NAMALWA (cell line): ENCODE measurements at places on chromosomes 2 and 18.

DNA sequence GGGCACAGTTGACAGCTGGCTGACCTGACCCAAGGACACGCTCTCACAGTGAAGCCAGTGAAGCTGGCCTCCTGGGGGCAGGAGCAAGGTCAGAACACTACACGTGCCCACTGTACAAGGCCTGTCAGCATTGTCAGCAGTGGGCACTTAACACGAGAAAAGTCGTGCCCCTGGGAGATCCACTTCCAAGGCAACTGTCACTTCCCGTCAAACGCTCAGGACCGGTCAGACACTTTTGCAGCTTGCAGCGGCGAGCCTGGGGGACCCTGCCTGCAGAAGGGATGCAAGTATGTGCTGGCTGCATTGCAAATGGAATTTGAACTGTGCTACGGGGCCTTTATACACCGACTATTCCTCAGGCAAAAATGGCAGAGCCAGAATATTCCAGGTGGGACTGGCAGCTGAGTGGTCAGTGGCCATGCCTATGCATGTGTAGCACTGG, 176.2 kb downstream of the BCL2 start:
- DNase-seq, result no peak

GRCh38 chr2:162261032-162261945, 18.0 kb upstream of the FAP start:
- DNase-seq, result no peak

GRCh38 chr2:240868286-240869108, at the start of gene AGXT:
Gene AGXT, plus strand, starts transcription at chr2:240868824. Its CDS starts 42 bp downstream, at chr2:240868866.
- no peak for DNase-seq

DNA sequence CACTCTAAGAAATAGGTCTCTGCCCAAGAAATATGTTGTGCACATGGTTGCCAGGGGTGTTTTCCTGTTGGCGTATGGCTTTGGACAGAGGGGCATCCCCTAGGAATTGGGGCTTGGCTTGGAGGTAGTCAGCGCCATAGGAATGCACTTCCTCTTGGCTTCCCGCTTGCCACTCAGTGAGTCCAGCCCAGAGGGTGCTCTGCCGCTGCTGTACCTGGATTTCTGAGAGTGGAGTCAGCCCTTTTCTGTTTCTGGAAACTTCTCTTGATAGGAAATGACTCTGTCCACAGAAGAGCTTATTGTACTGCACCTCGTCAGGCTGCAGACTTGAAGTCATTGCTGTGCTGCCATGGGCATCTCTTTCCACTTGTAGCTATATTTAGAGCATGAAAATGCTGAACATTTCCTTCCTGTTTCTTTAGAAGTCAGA, 116.7 kb upstream of the MGAT5 start:
- DNase-seq, result no peak

DNA sequence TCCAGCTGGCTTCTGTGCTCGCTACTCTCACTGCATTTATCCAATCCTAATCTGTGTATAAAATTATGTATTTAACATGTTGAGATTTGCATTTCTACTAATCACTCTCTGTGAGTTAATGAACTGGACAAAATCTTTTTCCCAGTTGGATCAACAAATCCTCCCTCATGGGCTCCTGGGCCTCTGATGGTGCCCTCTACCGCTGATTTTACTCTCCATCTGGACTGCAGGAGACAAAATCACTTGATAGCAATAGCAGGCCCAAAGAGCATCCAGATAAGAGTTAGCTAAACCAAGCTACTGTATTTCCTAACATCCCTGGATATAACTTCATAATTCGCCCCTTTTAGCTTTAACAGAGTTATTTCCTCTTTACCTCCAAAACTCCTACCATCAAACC, 14.4 kb downstream of the REG3G start:
- DNase-seq, result no peak
